ENCODE measurements at places on chromosomes 6 and 20.

GRCh38 chr6:170365121-170365520, 58.6 kb downstream of the FAM120B start:
- DNase-seq: no peak

DNA sequence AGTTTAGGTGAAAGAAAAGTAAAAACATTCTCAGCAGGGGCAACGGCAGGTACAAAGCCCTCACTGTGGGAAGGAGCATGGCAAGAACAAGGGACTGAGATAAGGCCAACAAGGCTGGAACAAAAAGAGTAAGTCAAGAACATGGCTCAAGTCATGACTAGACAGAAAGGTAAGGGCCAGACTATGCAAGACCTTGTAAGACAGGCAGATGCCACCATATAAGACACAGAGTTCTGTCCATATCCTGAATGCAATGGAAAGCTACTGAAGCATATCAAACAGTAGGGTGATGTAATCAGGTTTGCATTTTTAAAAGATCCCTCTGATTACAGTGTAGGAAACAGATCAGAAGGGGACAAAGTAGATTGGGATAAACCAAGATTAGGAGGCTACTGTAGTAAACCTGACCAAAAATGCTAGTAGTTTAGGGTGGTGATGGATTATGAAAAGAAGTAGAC, 5.5 kb downstream of the REV3L start:
- no peak for DNase-seq

DNA sequence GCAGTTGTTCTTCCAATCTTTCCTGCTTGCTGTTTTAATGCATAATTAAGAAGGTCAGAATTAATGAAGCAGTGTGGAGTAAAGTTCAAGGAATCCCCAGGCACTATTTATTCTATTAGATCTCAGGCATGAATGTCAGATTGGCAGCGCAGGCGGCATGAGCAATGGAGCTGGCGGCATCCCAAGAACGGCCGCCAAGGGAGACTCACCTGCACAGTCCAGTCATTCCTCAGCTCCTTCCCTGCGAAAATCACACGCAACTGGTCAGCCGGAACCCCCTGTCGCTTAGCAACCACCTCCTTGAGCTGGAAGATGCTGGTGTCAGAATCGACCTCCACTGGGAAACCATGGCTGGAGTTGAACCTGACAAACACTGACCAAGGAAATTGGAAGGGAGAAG, 284.5 kb downstream of the PRKN start:
- no peak for DNase-seq

- DNase-seq: no peak
Measured at GRCh38 chr20:50238081-50238800, 47.6 kb downstream of the CEBPB start.

- DNase-seq: no peak
Measured at GRCh38 chr20:36887752-36888090, 11.8 kb downstream of the TLDC2 start.

DNA sequence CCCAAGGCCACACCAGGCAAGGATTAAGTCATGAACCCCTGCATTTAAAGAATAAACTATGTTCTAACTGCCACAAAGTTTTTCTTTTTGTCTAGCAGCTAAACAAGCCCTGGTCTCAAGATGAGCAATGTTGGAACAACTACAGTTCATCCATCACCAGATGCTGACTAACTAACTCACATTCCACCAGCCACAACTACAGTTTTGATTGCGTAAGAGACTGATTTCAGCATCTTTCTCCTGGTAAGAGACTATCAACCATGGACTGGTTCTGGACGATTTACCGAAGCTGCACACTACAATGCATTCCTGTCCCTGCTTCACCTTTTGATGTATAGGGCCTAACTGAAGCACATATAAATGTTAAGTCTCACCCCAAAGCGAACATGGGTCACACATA, 43.0 kb downstream of the F13A1 start:
- DNase-seq: no peak

DNA sequence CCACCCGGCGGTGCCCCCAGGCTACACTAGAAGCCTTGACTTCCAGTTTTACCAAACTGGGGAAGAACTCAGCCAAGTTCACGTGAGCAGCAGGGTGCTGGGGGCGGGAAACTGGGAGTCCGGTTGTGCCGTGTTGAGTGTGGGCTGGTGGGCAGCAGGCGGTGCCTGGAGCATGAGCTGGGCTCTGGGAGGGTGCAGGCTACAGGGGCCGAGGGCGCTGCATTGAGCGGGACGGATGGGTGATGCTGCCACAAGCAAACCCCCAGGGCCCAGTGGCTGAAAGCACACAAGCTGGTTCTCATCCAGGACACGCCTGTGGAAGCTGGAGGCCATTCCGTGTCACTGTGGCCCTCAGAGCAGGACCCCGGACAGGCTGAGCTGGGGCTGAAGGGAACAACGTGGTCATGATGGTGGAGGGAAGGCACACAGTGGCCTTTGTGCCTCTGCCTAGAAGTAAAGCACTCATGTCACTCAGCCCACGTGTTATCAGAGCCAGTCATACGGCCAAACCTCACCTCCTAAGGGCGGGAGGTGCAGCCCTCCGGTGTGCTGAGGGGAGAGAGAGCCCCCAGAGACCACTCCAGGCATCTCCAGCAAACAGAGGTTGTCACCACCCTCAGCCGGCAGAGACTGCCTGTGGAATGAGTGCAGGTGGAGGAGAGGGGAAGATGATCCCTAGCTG, 29.5 kb downstream of the RBM38 start:
- DNase-seq: no peak

GRCh38 chr6:92297101-92297500, 1122.3 kb downstream of the EPHA7 start:
- no peak for DNase-seq

GRCh38 chr20:61173961-61174725, 77.9 kb upstream of the CDH4 start:
- no peak for DNase-seq

DNA sequence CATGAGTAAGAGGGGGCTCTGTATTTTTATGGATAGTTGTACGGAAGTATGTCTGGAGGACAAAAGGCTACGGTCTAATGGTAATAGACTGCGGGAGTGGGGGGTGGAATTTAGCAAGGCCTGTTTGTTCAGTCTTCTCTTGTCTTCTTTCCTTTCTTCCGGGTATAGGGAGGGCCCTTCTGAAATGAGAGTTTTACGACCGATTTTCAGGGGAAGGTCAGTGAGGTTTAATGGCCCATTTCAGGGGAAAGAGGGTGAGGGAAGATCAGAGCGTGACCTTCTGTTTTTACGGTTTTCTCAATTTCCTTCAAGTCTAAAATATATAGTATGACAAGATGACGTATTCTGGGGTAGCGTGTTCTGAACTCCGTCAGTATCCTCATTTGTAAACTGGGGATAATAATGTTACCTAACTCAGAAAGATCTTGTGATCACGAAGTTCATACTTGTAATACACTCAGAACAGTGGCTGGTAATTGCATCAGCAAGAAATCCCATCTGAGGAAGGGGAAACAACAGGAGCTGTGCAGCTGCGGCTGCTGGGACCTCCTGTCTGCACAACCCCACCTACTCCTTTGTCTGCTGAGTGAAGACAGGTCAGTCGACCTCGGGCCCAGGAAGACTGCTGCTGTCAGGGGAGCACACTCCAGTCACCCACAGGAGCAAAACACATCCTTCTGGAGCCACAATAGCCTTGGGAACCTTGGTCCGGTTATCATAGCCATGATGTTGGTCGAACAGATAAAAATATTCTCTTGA, 90.4 kb downstream of the MAP3K7 start:
- DNase-seq: no peak

DNA sequence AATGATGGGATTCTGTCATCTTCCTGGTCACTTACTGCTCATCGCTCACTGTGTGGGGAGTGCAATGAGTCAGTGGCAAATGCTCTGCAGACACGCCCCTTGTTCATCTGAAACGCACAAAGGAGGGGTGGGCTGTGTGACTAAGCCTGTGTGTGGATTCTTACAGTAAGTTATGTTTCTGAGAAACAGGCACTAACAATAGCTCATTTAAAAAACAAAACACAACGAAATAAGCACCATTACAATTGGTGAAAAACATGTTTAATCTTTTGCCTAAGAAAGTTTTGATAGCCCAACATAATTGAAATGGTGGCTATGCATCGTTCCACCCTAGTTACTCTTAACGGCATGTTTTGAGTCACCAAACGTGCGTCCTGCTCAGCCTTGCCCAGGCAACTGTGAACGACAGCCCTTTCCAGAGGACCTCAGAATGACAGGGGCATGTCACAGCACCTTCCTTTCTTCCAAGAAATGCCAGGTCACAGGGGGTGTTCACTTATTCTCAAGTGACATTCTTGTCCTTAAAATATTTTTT, 118.4 kb upstream of the SGK1 start:
- no peak for DNase-seq

GRCh38 chr20:2521369-2522305, 12.9 kb upstream of the ZNF343 start:
- no peak for DNase-seq

- no peak for DNase-seq
Measured at GRCh38 chr20:37976887-37977286, 56.4 kb downstream of the TTI1 start.

- DNase-seq: no peak
Measured at GRCh38 chr20:20710443-20711315, 1.8 kb downstream of the RALGAPA2 start.

DNA sequence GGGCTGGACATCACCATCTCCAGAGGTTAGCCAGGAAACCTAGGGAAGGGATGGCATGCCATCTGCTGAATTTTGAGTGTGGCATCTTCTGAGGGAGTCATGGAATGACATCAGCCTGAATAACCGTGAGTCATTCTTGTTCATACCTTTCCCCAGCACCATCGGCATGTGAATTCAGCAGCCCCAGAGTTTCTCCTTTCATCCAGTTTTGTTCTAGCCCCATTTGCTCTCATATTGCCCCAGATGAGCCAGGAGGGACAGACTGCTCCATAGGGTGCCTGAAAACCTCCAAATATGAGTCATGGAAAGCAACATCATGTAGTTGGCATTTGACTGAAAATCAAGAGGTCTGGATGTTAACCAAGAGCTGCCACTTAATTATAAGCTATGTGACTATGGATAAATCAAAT, 219.2 kb upstream of the SGK1 start:
- DNase-seq: no peak

- no peak for DNase-seq
Measured at GRCh38 chr6:110201151-110201884, 21.1 kb downstream of the CDC40 start.

GRCh38 chr6:110493253-110493800, 16.9 kb upstream of the SLC22A16 start:
- peak; percentile 95 for DNase-seq

DNA sequence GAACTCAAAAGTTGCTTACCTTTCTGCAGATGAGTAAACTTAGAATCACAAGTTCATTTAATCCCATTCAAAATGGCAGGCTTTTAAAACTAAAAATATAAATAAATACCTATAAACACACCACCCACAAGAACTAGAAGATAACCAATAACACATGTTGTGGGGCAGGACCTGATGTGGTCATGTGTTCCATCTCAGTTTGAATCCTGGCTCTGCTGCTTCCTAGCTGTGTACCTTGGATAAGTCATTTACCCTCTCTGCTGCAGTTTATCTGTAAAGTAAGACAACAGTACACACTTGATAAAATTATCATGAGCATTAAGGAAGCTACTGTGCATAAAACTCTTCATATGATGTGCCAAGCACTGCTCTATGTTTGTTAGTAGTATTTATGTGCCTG, 22.0 kb downstream of the TRIM27 start:
- no peak for DNase-seq

DNA sequence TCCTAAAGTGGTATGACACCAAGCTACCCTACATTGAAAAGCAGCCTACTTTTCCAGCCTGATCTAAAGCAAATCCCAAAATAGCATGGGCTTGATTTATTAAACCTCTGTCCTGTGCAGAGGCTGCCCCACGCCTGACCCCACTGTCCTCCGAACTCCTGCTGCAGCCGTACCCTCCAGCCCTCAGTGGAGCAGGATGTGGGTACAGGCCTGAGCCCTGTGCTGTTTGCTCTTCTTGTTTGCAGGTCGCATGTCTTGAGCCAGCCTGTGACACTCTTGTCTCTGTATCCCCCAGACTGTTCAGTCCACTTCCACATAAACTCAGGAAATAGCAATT, 61.2 kb downstream of the RPP40 start:
- DNase-seq: no peak

DNA sequence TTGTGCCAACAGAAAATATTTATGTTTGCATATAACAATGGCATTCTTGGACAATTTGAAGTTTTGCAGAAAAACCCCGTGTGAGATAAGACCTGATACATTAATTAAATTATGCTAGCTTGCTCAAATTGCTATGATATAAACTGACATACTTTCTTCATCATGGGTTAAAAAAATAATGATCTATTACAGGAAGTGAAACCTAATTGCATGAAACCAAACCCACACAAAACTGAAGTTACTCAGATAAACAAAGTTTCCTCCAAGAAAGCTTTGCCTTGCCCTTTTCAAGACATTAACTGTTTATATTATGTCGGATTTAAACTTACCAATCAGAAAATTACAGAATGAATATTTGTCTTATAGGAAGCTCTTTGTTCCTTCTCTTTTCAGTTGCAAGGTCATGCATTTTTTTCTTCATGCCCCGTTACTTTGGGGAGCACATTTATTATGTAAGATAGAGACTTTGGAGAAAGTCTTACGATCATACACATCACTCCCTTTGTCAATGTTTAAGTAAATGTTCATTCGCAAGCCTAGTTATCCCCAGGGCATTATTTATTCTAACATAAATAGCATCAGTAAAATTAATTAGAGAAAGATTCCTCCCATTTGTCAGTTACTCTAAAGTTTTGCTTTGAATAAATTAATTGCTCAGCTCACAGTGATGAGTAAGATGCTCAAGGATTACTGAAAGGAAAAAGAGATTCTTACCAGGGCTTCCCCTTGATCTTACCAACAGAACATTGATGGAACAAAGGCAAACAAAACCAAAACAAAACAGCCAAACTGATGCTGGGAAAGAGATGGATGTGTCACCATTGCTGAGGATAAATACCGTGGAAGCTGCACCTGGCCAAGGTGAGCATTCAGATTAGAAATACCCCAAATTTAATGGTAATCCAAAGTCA, 14.8 kb upstream of the TMEM244 start:
- DNase-seq: no peak

GRCh38 chr6:150759483-150759882, 106.0 kb upstream of the MTHFD1L start:
- no peak for DNase-seq

Measured in DMS79 (cell line).